ENCODE measurements at places on chromosomes 4 and X. TPM values are rescaled to one million over a fixed set of nuclear protein-coding genes. Genes with fewer than 3 reads are reported as not detected.
A peak's percentile ranks its signal among the peaks of the same experiment; 100 is the strongest.

- H3K36me3 ChIP-seq, result peaks cover 31% of the 10 kb centered on the region
- H3K27me3 ChIP-seq, result no peaks in the 10 kb centered on the region
- no peaks in the 10 kb centered on the region for H3K4me1 ChIP-seq
- DNase-seq, result no peak
- H3K27ac ChIP-seq, result no peak overlapping the region
- no peak overlapping the region for H3K4me3 ChIP-seq
Measured at GRCh38 chr4:67725132-67725531, 24.2 kb upstream of the UBA6 start.

GRCh38 chrX:45758738-45759397, 558.2 kb upstream of the DIPK2B start:
- no peaks in the 10 kb centered on the region for H3K36me3 ChIP-seq
- no peak overlapping the region for H3K27ac ChIP-seq
- DNase-seq, result no peak
- no peaks in the 10 kb centered on the region for H3K27me3 ChIP-seq

PDHA1 gene
- total RNA-seq, result 178 TPM

FATE1 gene
- not detected for total RNA-seq

- peaks cover 14% of the 10 kb centered on the region for H3K27me3 ChIP-seq
- peak overlapping the region; percentile 99 for H3K27ac ChIP-seq
- H3K36me3 ChIP-seq, result peaks cover 5% of the 10 kb centered on the region
- peaks cover 54% of the 10 kb centered on the region for H3K4me1 ChIP-seq
- peak; percentile 34 for DNase-seq
Measured at GRCh38 chr4:56909086-56909894, 1.6 kb downstream of the REST start.

All from neural crest cell (in vitro differentiated cells).